ENCODE measurements at places on chromosomes 11 and 22.

GRCh38 chr11:118572981-118573550 lies 857 bp downstream of the ARCN1 start:
- DNase-seq: peak; percentile 67

DNA sequence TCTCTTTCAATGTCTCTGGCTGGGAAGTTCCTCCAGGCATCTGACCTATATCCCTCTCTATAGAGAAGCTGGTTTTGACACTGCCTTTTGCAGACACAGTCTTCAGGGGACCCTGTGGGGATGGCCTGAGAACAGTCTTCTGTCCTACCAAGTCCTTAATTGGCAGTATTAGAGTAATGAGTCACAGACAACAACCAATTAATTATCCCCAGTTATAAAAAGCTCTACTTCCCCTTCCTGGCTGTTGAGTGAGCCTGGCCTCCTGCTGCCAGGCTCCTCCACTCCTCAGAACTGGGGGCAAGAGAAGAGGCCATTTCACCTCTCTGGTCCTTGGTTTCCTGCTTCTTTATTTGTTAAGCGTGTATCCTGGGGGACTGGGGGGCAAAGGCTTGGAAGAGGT lies 41.2 kb upstream of the KLHL35 start:
- DNase-seq: peak; percentile 30

GRCh38 chr11:33910958-33911339 lies 19.1 kb upstream of the LMO2 start:
- DNase-seq: no peak

DNA sequence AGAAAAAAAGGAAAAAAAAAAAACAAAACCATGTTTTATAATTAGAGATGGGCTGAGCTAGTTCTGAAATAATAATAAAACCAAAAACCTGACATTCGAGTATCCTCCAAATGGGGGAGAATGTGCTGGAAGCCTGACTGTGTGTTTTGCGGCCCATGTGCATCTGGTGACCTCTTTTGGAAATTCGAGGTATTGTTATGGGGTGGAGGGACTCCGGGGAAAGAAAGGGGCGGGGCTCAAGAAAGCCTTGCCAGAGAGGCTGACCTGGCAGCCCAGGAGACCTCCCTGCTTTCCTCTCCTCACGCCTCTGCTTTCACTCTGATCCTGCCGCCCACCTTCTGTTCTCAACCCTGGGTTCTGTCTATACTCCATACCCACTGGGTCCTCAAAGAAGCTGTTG lies 72.9 kb downstream of the CTTN start:
- peak; percentile 48 for DNase-seq

- no peak for DNase-seq
Measured at GRCh38 chr11:73271936-73272679, at the start of gene P2RY6. P2RY6 (plus strand) TSS chr11:73272338; CDS start chr11:73296519, 24,181 bp downstream.

GRCh38 chr22:26900787-26901186 lies 243.4 kb downstream of the MIAT start:
- no peak for DNase-seq

DNA sequence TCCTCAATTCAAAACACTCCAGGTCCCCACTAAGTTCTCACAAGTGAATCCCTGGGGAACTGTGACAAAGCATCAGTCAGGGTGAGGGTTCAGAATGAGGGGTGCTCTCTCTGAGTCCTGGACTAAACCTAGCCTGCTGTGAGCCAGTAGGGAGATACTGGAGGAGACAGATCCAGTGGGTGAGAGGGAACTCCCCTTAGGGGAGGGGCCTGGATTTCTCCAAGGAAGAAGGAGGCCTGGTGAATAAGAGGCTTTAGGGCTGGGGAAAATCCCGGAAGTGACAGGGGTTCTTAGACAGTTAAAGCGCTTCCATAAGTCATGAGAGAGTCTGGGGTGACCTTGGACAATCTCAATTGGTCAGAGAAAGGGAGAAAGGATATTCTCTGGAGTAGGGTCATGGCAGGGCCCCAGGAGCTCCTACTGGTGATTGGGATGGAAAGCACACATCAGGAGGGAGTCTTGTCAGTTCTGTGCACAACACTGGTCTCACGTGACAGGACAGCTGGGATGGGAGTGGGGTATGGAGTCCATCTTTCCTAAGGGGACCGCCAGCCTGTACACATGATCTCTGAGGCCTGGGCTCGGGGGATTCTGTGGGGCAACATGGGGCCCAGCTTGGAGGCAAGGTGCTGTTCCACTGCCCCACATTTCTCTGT lies 1.5 kb downstream of the TBC1D10A start:
- peak; percentile 19 for DNase-seq

DNA sequence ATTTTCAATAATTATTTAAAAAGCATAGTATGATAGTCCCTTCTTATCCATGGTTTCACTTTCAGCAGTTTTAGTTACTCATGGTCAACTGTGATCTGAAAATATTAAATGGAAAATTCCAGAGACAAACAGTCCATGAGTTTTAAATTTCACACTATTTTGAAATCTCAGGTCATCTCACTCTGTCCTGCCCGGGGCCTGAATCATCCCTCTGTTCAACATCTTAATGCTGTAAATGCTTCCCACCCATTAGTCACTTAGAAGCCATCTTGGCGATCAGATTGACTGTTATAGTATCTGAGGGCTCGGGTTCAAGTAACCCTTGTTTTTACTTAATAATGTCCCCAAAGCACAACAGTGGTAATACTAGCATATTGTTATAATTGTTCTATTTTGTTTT lies 1509.3 kb downstream of the FAM181B start:
- DNase-seq: no peak

- no peak for DNase-seq
Measured at GRCh38 chr11:9600166-9600565, 26.7 kb downstream of the WEE1 start.

DNA sequence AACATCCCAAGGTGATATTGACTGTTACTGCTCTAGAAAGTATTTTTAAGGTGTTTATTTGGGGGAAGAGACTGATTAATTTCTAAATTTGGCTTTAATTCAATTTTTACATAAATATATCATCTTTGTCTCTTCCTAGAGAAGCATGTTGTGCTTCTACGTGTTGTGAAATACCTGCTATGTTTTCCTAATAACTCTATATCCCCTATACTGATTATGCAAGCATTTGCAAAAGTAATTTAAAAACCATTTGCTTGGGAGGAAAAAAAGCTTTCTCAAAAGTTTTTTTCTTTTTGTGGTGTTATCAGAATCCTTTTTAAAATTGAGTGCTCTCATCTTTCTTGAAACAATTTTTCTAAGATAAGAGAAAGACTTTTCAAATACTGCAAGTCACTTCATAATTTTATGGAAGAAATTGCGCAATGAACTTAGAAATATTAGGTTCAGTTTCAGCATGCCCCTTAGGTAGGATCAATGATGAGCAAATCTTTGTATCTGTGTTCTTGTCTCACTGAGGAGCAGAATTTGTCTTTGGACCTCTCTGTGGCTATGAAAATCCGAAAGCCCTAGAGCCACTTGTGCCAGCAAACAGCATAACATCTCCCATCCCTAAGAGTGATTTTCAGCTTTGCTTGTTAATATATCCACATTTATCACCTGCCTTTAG lies 7.4 kb upstream of the BLID start:
- no peak for DNase-seq

- no peak for DNase-seq
Measured at GRCh38 chr11:25863986-25864385, 467.9 kb upstream of the ANO3 start.

GRCh38 chr22:39135092-39135896 lies 17.2 kb downstream of the CBX7 start:
- DNase-seq: peak; percentile 71

DNA sequence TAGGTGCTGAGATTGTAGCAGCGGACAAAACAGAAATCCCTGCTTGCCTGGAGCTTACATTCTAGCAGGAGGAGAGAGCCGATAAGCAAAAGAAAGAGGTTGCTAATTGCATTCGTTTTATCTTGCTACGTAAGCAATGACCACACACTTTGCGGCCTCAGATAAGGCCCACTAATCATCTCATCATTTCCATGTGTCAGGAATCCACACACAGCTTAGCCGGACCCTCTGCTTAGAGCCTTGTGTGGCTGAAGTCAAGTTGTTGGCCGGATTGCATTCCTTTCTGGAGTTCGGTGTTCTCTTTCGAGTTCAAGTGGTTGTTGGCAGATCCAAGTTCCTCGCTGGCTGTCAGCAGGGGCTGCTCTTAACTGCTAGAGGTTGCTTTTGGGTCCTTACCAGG lies 101.6 kb downstream of the CHST1 start:
- no peak for DNase-seq

DNA sequence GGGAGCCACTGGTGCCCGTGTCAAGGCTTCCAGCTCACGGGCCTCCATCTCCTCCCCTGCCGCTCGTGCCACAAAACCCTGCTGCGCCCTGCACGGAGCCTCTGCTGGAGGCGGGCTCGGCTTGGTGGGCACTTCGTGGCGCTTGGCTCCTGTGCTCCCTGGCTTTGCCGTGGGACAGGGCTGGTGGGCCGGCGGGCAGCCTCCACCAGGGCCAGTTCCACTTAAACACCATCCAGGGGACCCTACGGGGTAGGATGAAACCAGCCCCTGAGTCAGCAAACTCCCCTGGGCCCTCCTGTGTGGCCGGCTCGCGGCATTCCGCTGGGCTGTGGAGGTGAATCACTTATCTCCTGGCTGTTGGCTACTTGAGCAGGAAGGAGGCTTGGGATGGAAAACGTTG lies 1304.6 kb downstream of the BRD1 start:
- DNase-seq: no peak

- no peak for DNase-seq
Measured at GRCh38 chr22:33678523-33678922, 241.8 kb downstream of the LARGE1 start.

GRCh38 chr11:100861212-100861611 lies 174.1 kb downstream of the ARHGAP42 start:
- DNase-seq: no peak

GRCh38 chr11:32448232-32448631 lies 12.9 kb upstream of the WT1 start:
- DNase-seq: no peak

DNA sequence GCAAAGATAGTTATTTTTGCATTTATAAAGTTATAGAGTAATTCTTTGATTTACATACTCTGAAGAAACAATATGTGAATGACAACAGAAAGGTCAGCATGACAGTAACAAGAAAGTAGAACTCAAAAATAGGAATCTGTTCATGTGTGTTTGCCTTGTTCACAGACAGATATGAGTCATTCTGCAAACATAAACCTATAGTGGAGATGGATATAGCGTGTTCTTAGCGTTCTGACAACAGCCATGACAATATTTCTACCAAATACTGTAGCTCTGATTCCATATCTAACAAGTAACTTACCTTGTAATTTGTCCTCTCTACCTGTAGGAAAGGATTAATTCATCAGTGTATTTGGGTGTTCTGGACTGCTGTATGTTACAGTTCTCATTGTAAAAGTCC lies 208.5 kb upstream of the MTMR2 start:
- DNase-seq: no peak

DNA sequence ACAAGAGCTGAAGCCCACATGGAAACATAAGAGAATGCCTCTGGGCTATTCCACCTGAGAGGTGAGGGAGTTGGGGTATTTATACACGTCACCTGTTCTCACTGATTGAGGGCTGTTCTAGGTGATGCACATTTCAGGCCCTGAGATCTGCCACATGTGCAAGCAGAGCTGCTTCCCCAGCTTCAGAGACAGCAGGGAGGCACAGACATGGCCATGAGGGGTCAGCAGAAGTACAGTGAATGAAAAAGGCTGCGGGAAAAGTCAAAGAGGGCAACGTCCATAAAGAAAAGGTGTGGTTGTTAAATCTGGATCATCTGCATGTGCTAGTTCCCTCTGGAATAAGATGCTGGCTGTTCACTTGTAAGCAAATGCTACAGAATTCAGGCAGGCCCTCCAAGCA lies 75.4 kb downstream of the GAB4 start:
- DNase-seq: peak; percentile 13

DNA sequence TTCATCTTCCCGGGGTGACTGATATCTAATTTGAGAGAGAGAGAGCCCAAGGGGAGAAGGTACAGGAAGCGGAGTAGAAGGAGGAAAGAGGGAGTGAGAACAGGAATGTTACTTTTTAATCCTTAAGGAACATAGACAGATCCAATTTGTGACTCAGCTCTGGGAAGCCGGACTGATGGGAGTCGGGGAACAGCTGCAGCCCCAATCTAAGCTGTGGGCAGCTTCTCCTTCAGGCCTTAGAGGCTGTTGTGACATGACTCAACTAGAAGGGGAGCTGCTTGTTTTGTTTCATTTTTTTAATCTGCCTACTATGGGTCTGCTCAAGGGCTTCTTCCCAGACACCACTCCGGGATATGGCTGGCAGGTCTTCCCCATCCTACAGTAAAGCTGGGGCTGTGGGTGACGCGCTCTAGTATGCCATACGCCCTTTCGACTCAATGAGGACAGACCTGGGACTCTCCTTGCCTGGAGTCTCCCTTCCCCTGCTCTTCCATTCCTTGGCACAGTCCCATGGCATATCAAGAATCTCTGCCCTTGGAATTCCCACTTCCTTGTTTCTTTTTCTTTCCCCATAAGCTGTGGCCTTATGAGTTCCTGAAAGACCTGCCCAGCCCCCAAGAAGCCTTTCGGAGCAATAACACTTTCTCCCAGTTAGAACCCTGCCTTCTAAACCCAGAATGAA lies 103.3 kb upstream of the AKIP1 start:
- no peak for DNase-seq

- DNase-seq: no peak
Measured at GRCh38 chr11:34573537-34573936, 47.4 kb upstream of the EHF start.

- no peak for DNase-seq
Measured at GRCh38 chr11:20066783-20067156, 93.5 kb downstream of the DBX1 start.

DNA sequence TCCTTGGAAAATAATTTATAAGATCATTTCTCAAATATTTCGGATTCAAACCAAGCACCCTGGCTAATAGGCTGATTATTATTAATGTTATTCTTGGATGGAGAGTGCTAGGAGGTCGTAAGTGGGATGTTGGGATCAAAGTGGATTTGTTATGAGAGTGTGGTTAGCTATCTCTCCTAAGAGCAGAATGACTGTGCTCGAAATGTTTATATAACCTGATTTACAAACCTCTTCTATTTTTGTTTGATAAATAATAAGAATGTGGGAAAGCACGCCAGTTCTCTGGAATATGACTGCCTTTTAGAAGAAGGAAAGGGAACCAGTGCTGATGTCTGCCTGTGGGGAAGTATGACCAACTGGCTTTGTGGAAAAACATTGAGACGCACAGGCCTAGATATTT lies 527.5 kb downstream of the NTM start:
- DNase-seq: no peak

GRCh38 chr11:10443152-10443551 lies 11.9 kb upstream of the AMPD3 start:
- DNase-seq: no peak

DNA sequence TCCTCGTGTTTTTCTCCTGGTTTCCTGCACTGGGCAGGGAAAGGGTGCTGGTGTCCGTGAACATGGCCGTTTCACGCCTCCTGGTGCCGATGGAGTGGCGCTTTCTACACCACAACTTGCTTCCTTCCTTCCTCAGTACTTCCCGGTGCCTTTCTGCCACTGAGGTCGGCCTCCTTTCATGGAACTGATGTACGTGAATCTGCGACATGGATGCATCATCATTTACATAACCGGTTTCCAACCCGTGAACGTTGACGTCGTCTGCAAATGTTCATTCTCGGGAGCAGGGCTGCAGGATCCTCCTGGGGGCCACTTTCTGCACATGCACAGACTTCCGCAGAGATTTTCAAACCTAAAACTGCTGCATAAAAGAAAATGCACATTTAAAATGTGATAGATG lies 474.4 kb downstream of the BRD1 start:
- no peak for DNase-seq
